Thymus (tissue), 14 donors: ENCODE measurements at places on chromosomes 1 and 21.

DNA sequence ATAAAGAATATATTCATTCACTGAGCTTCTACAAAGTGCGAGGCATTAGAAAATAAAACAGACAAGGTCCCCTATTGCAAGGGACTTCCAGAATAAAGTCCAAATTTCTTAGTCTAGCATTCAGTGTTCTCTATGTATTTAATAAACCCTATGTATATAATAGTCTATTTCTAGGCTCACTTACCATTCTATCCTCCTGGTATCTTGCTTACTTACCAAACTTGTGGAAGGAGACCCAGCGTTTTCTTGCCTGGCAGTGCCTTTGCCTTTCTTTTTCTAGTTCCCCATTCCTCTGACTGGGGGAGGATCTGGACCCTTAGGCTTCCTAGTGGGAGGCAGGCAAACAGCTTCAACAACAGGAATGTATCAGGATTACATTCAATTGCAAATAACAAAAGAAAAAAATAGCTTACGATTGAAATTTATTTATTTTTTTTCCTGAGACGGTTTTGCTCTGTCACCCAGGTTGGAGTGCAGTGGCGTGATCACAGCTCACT lies 690 bp upstream of the RNF19B start:
- H3K4me1 ChIP-seq: peaks cover 4% of the 10 kb centered on the region
- peaks cover 15% of the 10 kb centered on the region for H3K27me3 ChIP-seq
- no peaks in the 10 kb centered on the region for H3K36me3 ChIP-seq
- peak overlapping the region; percentile 78 for H3K4me3 ChIP-seq

DNA sequence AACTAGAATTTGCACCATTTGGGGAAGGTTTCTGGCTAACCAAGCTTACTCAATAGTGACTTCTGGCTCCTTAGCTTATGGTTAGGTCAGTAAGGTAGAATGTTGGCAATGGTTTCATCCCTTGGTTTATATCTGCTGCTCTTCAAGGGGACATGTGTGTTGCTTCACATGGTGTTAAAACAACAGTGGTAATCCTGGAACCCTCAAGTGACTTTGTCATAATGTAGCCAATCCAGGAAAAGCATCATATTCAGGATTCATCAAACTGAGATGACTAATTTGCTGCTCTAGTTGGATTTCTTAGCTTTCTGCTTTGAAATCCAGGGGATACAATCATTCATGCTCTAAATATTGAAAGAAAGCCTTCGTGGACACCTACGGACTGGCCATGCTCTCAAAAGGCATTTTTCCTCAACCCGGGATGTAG lies 108.7 kb downstream of the RGL1 start:
- no peaks in the 10 kb centered on the region for H3K27me3 ChIP-seq
- H3K4me3 ChIP-seq: no peak overlapping the region
- no peaks in the 10 kb centered on the region for H3K36me3 ChIP-seq
- no peak overlapping the region for H3K27ac ChIP-seq
- H3K4me1 ChIP-seq: no peaks in the 10 kb centered on the region

GRCh38 chr1:223824712-223825111 lies 21.0 kb downstream of the TP53BP2 start:
- peaks cover 8% of the 10 kb centered on the region for H3K36me3 ChIP-seq
- peaks cover 7% of the 10 kb centered on the region for H3K4me1 ChIP-seq
- no peak overlapping the region for H3K27ac ChIP-seq
- no peaks in the 10 kb centered on the region for H3K27me3 ChIP-seq

GRCh38 chr1:234698686-234699085 lies 88.7 kb upstream of the IRF2BP2 start:
- no peaks in the 10 kb centered on the region for H3K27me3 ChIP-seq
- H3K27ac ChIP-seq: no peak overlapping the region
- no peaks in the 10 kb centered on the region for H3K36me3 ChIP-seq
- DNase-seq: no peak

DNA sequence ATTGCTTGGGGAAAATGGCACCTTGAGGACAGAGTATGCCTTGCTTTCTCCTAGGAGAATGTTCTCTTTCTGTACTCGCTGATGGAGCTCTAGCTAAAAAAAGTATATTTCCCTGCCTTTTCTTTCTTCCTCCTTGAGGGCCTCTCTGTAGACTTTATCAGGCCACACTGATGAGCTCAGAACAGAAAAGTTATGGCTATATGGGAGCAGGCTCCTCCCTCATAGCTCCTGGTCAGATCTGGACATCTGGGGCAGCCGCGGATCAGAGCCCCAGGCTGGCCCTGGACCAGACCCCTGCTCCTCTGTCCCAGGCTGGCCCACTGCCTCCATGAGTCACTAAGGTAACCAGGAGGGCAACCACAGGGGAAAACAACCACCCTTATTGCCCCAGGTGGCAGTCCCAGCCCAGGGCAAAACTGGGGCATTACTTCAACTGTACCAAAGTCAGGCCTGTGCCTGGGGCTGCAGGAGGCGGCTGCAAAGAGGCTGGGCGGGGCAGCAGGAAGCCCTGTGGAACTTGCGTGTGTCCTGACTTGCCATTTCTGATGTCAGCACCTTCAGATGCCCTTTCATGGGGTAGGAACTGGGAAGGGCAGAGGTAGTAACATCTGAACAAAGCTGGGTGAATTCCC lies 26.3 kb upstream of the ZNF648 start:
- peaks cover 28% of the 10 kb centered on the region for H3K4me1 ChIP-seq
- H3K36me3 ChIP-seq: no peaks in the 10 kb centered on the region
- no peak overlapping the region for H3K4me3 ChIP-seq

DNA sequence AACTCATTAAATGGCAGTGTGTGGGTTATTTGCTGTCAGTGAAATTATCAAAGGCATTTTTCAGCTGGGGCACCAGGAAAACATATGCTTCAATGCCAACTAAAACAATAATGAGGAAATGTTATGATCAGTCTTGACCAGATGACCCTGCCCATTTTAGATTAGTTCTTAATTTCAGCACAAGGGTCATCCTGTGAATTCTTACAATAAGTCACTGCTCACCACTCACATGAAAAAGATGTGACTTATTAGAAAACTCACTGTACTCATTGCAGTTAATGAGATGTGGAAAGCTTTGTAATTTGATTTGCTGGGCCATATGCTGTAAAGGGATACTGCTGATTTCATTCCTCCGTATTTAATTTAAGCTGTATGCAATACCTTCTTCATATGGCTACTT lies 178.5 kb upstream of the LMO4 start:
- H3K27me3 ChIP-seq: peaks cover 14% of the 10 kb centered on the region
- H3K4me3 ChIP-seq: no peak overlapping the region
- no peak for DNase-seq
- no peak overlapping the region for H3K27ac ChIP-seq

- no peak for DNase-seq
- peaks cover 80% of the 10 kb centered on the region for H3K4me1 ChIP-seq
- peaks cover 19% of the 10 kb centered on the region for H3K36me3 ChIP-seq
- peaks cover 6% of the 10 kb centered on the region for H3K27me3 ChIP-seq
- H3K27ac ChIP-seq: no peak overlapping the region
Observed at GRCh38 chr1:23561076-23561812, 1.9 kb upstream of the ID3 start.

DNA sequence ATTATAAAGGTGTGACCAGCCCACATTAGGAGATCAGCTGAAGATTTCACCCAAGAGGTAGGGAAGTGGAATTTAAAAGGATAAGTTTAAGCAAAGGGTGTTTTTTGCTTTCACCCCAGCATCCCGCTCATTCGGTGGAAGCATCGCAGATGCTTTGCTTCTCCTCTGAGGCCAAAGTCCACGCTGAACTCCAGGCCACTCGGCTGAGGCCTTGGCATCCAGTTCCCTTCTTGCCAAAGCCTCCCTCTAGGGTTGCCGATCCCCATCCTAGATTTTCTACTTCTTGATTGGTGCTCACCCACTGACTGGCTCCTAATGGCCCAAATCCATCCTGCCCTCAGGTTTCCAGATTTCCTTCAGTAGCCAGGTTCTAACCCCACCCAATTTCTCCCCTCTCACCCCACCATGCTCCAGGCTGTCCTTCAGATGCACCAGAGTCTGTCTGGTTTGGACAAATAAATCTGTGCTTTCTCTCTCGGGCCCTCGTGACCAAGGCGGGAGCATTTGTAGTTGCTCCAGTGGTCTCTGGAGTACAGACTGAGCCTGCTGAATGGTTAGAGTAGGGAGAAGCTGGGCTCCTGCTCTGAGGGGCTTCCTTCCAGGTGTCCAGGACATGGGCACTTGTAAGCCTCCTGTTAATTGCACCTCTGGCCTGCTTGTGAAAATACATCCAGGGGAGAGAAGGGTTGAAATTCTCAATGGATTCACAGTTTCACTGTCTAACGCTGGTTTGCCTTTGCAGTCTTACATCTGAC lies 193.2 kb downstream of the C1orf94 start:
- no peaks in the 10 kb centered on the region for H3K4me1 ChIP-seq
- H3K27me3 ChIP-seq: no peaks in the 10 kb centered on the region
- H3K36me3 ChIP-seq: no peaks in the 10 kb centered on the region
- H3K4me3 ChIP-seq: no peak overlapping the region
- no peak for DNase-seq
- H3K27ac ChIP-seq: no peak overlapping the region

- H3K4me1 ChIP-seq: no peaks in the 10 kb centered on the region
- no peaks in the 10 kb centered on the region for H3K36me3 ChIP-seq
- no peak overlapping the region for H3K27ac ChIP-seq
Observed at GRCh38 chr1:163796394-163796821, 474.7 kb downstream of the NUF2 start.

GRCh38 chr1:236440373-236440772 lies 46.3 kb downstream of the EDARADD start:
- DNase-seq: no peak
- H3K4me3 ChIP-seq: no peak overlapping the region
- no peaks in the 10 kb centered on the region for H3K4me1 ChIP-seq
- no peaks in the 10 kb centered on the region for H3K36me3 ChIP-seq

- no peak overlapping the region for H3K27ac ChIP-seq
- H3K4me3 ChIP-seq: no peak overlapping the region
- DNase-seq: no peak
Observed at GRCh38 chr1:8419172-8419571, 101.3 kb downstream of the SLC45A1 start.

GRCh38 chr21:16125274-16125673 lies 395.5 kb downstream of the USP25 start:
- H3K4me3 ChIP-seq: no peak overlapping the region
- H3K4me1 ChIP-seq: no peaks in the 10 kb centered on the region
- DNase-seq: no peak
- H3K36me3 ChIP-seq: no peaks in the 10 kb centered on the region
- H3K27me3 ChIP-seq: no peaks in the 10 kb centered on the region
- no peak overlapping the region for H3K27ac ChIP-seq

GRCh38 chr21:33554236-33554981 lies 11.6 kb downstream of the SON start:
- no peak overlapping the region for H3K27ac ChIP-seq
- DNase-seq: no peak
- H3K4me1 ChIP-seq: no peaks in the 10 kb centered on the region
- peaks cover 96% of the 10 kb centered on the region for H3K36me3 ChIP-seq

GRCh38 chr21:42286416-42286815 lies 28.8 kb downstream of the TFF3 start:
- H3K4me1 ChIP-seq: no peaks in the 10 kb centered on the region
- peaks cover 64% of the 10 kb centered on the region for H3K36me3 ChIP-seq
- DNase-seq: no peak
- H3K27me3 ChIP-seq: no peaks in the 10 kb centered on the region
- no peak overlapping the region for H3K27ac ChIP-seq

DNA sequence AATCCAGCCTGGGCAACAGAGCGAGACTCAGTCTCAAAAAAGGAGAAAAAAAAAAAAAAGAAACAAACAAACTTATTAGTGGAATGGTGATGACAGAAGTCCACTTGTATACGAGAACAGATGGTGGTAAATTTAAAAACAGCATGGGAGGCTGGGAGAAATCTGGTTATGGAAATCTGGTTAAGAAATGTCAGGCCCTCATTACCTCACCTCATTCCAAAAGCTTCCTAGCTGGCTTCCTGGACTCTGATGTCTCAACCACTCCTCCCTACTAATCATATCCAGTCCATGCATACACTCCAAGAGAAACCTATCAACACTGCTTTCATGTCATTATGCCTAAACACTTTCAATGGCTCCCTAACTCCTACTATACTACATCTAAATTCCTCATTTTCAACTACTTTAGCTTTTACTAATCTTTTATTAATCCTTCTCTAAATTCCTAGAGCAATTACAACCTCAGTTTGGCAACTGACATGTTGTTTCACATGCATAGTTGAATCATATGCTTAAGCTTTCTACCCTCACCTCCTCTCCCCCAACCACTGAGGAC lies 52.9 kb downstream of the FOXJ3 start:
- no peak overlapping the region for H3K4me3 ChIP-seq
- no peak for DNase-seq
- no peaks in the 10 kb centered on the region for H3K27me3 ChIP-seq
- no peaks in the 10 kb centered on the region for H3K4me1 ChIP-seq
- no peak overlapping the region for H3K27ac ChIP-seq

DNA sequence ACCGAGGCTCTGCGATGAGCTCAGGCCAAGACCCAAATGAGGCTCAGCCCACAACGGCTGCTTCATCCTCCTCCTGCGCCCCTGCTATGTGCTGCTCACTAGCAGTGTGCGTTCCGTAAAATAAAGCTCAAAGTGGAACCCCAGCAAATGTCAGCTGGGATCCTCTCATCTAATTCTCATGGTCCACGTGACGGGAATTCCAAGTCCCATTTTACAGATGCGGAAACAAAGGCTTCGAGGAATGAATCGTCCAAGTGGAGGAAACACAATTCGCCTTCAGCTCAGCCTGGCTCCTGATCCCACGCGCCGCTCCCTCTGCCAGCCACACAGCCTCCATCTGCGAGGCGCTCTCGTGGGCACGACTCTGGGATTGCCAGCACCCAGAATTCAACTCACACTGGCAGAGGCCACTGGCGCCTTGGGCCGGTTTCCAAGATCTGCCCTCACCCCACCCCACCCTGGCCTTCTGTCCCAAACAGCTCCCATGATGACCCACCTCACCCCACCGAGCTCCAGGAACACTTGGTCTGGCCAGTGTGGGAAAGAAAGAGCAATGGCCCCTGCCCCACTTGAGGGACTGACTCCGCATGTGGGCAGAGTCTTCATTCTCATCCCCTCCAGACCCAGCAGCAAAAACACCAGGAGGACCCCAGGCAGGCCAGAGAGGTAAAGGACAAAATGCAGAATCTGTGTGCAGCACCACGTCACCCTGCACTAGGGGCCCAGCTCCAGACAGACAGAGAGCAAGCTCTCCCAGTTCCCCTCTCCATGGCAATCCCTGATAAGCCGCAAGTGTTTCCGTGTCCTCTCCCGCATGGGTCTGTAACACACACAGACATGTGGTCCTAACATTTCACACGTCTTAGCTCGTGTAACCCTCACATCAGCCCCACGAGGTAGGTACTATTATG lies 10.5 kb downstream of the CASZ1 start:
- DNase-seq: no peak
- no peaks in the 10 kb centered on the region for H3K4me1 ChIP-seq
- H3K36me3 ChIP-seq: no peaks in the 10 kb centered on the region
- H3K27ac ChIP-seq: no peak overlapping the region
- no peak overlapping the region for H3K4me3 ChIP-seq

- H3K27ac ChIP-seq: no peak overlapping the region
- H3K4me1 ChIP-seq: no peaks in the 10 kb centered on the region
- H3K4me3 ChIP-seq: no peak overlapping the region
- DNase-seq: no peak
- H3K27me3 ChIP-seq: no peaks in the 10 kb centered on the region
Observed at GRCh38 chr1:68725001-68725752, 228.3 kb upstream of the DEPDC1 start.

GRCh38 chr1:55646181-55646580 lies 431.0 kb upstream of the USP24 start:
- H3K4me3 ChIP-seq: no peak overlapping the region
- no peaks in the 10 kb centered on the region for H3K4me1 ChIP-seq
- H3K27me3 ChIP-seq: no peaks in the 10 kb centered on the region
- H3K36me3 ChIP-seq: no peaks in the 10 kb centered on the region
- no peak for DNase-seq
- H3K27ac ChIP-seq: no peak overlapping the region
